Activated naive CD4-positive, alpha-beta T cell treated with Interleukin-2 at 50 U/mL for 16 hours (primary cell): ENCODE measurements at places on chromosomes 16 and 17.

DNA sequence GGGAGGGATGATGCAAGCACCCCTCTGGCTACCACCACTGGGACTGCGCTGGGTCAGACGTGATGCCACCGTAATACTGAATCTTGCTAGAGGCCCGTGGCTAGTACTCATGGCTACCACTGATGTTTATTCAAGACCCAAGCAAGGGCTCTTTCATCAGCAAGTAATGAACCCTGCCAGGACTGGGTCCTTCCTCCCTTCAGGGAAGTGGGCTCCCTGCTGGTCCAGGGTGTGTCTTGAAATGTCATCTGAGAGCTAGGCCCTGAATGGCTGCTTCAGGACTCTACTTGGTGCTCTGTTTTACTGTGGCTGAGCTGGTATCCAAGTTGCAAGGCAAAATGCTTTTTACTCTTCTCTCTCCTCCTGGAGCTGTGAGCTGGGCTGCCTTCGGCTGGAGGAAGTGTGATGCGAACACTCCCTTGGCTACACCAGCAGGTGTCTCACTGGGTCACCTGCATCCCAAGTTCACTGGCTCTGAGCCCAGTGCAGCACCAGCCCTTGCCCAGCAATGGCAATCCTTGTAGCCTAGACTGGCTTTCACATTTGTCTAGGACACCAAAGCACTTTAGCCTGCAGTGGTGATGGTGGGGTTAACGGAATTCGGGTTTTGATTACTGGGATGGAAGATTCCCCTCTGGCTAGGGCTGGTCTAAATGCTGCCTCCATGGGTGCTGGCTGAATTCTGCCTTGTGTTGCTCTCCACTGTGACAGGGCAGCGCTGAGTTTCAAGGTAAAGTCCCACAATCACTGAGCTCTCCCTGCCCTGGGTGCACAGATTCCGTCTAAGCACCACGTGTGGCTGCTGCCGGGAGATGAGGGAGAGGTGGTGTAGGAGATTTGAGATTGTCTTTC, 98.6 kb downstream of the USP22 start:
- DNase-seq, result no peak

GRCh38 chr17:47676199-47676472, 17.8 kb upstream of the TBKBP1 start:
- no peak for DNase-seq

DNA sequence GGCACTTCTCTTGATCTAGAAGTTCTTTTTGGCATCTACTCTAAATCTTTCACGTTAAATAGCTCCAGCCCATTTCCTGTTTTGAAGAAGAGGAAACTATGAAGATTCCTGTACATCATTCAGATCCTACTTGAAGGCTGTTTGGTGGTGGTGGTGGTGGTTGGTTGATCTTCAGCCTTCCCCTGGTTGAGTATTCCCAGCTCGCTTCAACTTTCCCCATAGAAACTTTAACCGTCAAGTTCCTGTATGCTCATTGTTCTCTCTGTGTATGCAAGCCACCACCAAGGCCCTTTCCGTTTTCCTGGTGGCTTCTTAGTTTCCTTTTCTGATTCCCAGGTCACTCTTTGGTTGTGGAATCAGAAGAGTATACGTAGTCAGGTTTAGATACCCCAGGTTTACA, 3.3 kb downstream of the LRRC46 start:
- DNase-seq, result no peak

GRCh38 chr17:48617471-48618255, 2.6 kb upstream of the HOXB8 start:
- DNase-seq, result no peak

- peak; percentile 81 for DNase-seq
Observed at GRCh38 chr17:29567554-29568330, 759 bp upstream of the TP53I13 start.

GRCh38 chr16:75181630-75182029, 25.3 kb downstream of the CTRB2 start:
- no peak for DNase-seq

DNA sequence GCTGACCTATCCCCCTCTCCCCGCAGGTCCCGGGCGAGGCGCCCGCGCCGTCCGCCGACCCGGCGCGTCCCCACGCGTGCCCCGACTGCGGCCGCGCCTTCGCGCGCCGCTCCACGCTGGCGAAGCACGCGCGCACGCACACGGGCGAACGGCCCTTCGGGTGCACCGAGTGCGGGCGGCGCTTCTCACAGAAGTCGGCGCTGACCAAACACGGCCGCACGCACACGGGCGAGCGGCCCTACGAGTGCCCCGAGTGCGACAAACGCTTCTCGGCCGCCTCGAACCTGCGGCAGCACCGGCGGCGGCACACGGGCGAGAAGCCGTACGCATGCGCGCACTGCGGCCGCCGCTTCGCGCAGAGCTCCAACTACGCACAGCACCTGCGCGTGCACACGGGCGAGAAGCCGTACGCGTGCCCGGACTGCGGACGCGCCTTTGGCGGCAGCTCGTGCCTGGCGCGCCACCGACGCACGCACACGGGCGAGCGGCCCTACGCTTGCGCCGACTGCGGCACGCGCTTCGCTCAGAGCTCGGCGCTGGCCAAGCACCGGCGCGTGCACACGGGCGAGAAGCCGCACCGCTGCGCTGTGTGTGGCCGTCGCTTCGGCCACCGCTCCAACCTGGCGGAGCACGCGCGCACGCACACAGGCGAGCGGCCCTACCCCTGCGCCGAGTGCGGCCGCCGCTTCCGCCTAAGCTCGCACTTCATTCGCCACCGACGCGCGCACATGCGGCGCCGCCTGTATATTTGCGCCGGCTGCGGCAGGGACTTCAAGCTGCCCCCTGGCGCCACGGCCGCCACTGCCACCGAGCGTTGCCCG, 10.3 kb downstream of the ZNF771 start:
- DNase-seq, result peak; percentile 91

GRCh38 chr16:5561800-5562199, 464.2 kb upstream of the EEF2KMT start:
- DNase-seq, result no peak

- DNase-seq, result no peak
Observed at GRCh38 chr17:11387610-11388009, 146.6 kb downstream of the SHISA6 start.

DNA sequence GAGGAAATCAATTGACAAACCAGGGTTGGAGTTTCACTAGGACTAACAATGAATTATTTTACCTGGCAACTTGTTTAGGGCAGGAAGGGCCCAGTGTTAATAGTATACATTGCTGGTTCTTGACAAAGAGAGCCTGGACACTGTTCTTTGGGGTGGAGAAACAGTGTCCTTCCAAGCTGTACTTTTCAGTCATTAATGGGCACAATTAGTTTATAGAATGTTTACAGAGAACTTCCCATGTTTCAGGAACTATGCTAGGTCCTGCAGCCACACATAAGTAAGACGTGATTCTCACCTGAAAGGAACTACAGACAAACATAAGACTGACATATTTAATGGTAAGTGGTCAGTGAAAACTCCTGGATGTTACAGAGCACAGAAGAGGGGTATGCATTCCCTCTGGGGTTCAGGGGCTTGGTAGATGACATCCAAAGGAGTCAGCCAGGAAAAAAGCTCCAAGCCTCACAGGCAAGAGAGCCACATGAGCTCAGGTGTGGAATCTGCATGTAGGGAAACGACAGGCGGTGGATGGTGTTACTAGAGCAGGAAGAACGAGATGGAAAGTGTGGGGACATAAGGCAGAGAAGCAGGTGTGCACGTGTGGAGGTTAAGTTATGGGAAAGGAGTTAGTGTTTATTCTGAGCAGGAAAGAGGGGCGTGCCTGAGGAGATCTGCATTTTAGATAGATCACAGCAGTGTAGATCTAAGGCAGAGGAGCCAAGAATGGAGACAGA, 3.8 kb upstream of the DYNLL2 start:
- no peak for DNase-seq

- DNase-seq, result no peak
Observed at GRCh38 chr16:73356401-73357079, 308.6 kb upstream of the ZFHX3 start.

GRCh38 chr16:67803894-67804293, 2.5 kb downstream of the RANBP10 start:
- no peak for DNase-seq

DNA sequence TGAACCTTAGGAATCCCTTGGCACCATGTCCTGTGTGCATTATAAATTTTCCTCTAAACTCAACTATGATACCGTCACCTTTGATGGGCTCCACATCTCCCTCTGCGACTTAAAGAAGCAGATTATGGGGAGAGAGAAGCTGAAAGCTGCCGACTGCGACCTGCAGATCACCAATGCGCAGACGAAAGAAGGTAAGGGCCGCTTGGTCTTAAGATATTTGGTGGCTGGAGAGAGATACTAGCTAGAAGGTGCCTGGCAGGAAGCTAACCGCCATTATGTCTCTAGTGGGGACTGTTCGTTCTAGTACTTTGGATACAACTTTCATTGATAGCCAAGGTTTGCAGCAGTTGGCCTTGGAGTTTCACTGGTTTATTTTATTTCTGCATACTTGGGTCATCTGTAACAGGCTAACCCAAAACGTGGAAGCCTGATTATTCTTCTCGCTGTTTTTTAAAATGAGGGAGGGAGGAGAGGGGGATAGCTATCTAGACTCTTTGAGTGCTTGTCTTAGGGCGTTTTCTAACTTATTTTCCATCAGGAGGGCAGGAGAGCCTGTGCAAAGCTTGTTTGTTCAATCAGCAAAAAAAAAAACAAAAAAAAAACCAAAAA, 1.3 kb downstream of the RBBP6 start:
- DNase-seq, result peak; percentile 10

GRCh38 chr17:73733517-73733916, 89.3 kb upstream of the SDK2 start:
- no peak for DNase-seq

- no peak for DNase-seq
Observed at GRCh38 chr16:84887207-84887606, 67.4 kb downstream of the CRISPLD2 start.

DNA sequence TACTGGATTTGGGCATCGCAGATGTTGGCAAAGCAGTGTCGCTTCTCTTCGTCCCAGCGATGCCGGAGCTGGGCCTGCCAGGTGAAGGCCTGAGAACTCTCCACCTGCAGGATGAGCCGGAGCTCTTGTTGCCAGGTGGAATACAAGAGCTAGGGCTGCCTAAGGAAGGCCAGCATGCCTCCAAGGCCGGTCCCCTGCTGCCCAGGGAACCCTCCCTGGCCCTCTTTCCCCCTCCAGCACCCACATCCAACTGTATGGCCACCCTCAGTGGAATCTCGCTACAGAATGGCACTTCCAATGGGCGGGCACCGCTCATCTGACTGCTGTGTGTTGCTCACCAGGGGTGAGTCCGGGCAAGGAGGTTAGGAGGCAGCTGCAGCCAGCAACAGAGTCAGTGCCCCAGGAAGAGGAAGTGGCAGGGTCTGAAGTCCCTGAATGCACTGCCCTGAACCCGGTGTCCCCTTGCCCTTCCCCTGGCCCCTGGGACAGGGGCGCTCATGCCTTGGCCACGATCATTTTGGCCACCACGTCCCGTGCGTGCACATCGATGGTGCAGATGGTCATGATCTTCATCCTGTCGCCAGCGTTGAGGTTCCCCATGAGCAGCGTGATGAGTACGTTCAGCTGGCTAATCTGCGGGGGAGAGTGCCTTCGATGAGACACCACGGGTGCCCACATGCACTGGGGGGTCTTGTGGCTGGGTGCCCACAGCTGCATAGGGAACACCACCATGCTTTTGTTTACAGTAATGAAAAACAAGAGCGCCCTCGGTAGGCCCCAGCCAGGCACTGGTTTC, 75.8 kb downstream of the DNAH17 start:
- no peak for DNase-seq

DNA sequence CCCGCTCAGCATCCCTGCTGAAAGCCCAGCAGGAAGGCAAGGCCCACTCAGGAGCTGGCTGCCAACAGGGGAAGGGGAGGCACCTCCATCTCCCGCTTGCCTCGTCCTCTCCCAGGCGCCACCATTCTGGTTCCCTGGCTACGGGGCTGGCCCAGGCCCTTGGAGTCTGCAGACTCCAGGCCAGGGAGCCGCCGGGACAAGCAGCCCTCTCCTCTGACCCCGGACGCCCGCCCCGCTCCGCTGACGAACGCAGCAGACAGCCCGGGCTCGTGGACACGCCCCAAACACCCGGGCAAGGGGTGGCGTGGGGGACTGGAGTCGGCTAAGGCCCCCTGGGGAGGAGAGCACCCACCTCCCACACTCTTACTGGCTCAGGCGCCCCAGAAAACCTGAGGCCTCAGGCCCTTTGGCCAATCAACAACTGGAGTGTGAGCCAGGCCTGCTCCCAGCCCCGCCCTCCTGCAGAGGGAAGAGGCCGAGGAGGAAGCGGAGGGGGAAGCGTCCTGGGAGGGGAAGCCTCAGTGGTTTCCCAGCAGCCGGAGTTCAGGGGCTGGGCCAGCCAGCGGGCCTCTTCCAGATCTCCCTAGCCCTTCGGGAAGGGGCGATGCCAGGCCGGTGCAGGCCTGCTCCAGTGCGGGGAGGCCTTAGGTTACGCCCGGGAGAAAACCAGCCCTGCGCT, 4.2 kb downstream of the MNT start:
- peak; percentile 43 for DNase-seq

DNA sequence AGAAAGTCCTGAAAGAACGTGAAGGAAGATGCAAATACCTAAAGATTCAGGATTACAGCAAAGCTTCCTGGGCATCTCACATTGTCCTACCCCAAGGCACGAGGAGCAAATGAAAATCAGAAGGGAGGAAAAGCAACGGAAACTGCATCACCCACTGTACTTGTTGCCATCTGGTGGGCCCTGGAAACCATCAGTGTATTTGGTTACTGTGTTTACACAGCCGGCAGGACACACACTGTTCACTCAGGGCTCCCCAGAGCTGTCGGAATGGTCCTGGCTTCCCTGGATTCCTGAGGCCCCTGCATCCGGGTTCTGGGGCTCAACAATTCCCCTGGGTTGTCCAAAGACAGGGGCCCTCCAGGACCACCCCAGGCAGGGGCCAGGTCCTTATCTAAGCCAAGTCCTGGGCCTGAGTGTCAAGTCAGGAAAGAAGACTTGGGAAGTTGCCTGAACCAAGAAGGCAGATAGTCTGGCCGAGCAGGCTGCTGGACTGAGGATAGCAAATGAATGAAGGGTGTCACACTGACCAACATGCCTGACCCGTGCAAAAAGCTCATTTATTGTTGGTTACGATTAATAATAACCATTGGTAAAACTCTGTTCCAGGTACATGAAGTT, 52.8 kb downstream of the SOX9 start:
- DNase-seq, result no peak

- no peak for DNase-seq
Observed at GRCh38 chr16:89004209-89004831, 27.3 kb upstream of the CBFA2T3 start.

DNA sequence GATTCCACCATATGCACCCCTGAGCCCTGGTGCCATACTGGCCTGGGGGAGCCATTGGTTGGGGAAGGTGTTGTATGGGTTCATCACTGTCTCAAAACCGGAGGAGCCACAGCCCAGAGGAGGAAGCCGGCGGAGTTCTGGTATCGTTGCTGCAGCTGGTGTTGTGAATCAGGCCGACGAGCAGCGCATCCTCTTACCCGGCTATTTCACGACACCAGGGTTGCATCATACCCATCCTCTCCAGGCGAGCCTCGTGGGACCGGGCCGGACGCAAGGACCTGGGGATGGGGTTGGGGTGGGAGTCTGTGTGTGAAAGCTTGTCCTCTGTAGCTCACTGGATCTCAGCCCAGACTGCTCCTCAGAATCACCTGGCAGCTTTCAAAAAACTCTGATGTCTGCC, 6.6 kb upstream of the SLC12A3 start:
- no peak for DNase-seq

GRCh38 chr16:54171626-54172537, 114.7 kb downstream of the IRX3 start:
- no peak for DNase-seq
